ENCODE measurements at places on chromosomes 2 and 18. TPM values are rescaled to one million over a fixed set of nuclear protein-coding genes. Genes with fewer than 3 reads are reported as not detected.
A peak's percentile ranks its signal among the peaks of the same experiment; 100 is the strongest.

The GRHL1 gene
- total RNA-seq, result 4.7 TPM

The ARHGEF33 gene
- total RNA-seq, result 0.10 TPM

The PARD6G gene
- 2.3 TPM for total RNA-seq

The TMEM178A gene
- total RNA-seq, result 0.81 TPM

The GKN1 gene
- not detected for total RNA-seq

The MYO3B gene
- not detected for total RNA-seq

The UNC80 gene
- not detected for total RNA-seq

The RBMS1 gene
- 9.3 TPM for total RNA-seq

The SNRPD1 gene
- 7.0 TPM for total RNA-seq

The TXNDC2 gene
- not detected for total RNA-seq

The SDC1 gene
- total RNA-seq, result 537 TPM

The CTAGE1 gene
- not detected for total RNA-seq

The NIFK gene
- 13.2 TPM for total RNA-seq

The POTEI gene
- total RNA-seq, result not detected

DNA sequence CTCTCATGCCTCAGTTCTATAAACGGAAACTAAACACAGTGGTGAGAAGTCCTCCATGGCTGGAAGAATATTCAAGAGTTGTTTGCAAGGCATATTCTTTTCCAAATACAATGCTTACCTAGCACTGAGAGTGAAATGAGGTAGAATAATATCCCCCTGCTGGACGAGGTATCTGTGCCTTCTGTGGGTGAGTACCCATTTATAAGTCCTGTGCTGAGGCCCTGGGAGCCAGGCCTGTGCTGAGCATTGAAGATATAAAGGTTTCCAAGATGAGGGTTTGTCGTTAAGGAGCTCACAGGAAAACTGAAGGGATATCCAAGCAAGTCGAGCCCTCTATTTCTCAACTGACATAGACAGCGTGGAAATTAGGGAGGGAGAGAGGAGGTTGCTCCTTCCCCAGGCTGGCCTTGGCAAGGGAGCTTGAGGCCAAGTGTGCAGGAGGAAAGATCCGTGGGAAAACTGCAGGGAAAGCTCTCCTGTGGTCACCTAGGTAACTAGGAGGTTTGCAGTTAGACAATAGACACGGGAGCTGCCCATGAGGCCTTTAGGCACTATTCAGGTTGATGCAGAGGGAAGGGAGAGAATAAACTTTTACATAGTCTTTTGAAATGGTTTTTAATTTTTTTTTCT, 17.6 kb downstream of the PTPRM start:
- DNase-seq, result no peak

GRCh38 chr2:29022679-29023078, 41.6 kb downstream of the TOGARAM2 start:
- no peak for DNase-seq

DNA sequence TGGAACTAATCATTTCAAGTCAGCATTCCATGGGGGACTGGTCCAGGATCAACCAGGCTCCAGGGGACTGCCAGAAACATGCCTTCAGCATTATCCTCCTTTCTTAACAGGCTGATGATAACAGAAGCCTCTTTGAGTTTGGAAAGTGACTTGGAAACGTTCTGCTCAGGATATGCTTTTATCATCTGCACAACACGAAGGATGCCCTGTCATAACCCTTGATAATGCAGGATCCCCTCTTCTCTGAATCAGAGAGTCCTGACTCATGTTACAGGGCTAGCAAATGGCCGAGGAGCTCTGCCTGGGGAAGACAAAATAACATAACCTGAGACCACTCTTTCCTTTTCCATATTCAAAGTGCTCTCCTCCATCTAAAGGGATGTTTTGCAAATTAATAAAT, 6.7 kb downstream of the SCYGR3 start:
- DNase-seq, result no peak

DNA sequence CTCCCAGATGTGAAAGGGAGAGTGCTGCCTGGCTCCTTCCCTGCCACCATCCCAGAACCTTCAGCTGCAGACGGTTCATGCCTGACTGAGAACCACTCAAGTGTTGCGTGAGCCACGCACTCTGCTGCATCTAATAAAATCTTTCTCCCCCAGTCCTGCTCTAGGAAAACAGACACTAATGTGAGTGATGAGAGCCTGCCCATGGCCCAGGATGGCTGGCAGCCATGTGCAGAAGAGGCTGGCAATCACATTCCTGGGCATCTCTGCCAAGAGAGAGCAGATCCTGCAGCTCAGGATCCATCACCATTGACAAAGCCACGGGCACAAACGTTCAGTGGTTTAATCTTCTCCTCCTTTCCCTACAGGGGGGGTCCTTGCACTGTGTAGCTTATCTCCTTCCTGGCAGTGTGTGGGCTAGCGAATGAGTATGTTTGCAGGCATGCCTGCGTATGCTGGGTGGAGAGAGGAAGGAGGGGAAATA, 477.5 kb downstream of the SLC4A3 start:
- DNase-seq, result no peak

DNA sequence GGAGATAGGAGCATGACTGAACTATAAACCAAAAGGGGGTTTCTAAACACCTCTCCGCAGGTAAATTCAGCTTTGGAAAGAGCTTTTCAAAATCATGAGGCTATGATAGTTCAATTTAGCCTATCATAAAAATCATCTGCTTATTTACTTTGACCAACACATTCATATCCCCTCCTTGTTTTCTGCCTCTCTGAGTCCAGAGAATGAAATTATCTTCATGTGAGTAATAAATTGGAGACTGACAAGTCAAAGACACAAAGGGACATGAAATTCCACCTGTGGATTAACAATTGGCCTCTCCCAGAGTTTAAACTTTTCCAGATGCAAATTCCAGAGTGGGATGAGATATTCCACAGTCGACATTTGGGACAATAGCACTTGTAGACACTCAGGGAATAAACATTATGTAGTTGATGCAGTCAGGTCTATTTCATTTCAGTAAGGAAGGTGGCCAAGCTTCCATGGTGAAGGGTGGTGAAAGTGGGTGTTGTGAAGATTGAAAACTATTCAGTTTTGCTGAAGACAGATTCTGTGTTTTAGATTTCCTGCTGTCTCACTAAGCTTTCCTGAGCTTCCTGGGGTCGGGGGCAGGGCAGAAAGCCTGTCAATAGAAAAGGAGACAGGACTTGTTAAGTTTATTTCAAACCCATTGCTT, 84.7 kb downstream of the CDC42EP3 start:
- no peak for DNase-seq

- DNase-seq, result no peak
Measured at GRCh38 chr2:120488531-120488930, 142.6 kb downstream of the INHBB start.

GRCh38 chr2:141899740-141900139, 231.1 kb downstream of the LRP1B start:
- no peak for DNase-seq

- no peak for DNase-seq
Measured at GRCh38 chr2:118766871-118767270, 80.6 kb downstream of the EN1 start.

DNA sequence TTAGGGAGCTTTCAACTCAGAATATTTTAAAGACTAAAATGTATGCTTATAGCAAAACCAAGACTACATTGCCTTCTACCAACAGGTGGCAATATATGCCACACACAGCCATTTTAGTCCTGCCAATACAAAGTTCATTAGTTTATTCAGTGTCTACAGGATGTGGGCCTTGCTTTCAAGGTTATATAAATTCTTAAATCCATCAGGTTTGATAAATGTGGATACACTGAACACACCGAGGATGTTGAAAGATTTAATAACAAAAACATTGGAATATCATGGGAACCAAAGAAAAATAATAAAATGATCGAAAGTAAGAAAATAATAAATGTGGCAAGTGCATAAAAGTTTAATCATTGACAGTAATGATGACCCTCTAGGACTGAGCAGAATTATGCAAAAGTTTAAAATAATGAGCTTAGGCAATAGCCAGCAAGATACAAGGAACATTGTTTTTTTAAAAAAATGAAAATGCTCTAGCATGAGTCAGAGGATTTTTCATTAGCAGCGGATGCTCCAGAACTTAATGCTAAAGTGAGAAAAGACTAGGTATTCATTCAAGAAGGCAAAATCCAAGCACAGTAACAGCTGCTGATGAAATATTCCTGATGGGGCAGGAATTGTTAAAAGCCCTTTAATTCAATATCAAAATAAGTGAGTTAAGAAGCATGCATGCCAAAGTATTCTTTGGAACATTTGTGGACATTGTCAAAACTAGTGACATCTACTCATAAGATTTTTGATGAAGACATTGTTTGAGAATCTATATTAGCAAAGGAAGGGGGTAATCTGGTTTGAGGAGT, 14.2 kb downstream of the SCN9A start:
- DNase-seq, result no peak

- no peak for DNase-seq
Measured at GRCh38 chr2:18362696-18363095, 197.8 kb downstream of the RDH14 start.

DNA sequence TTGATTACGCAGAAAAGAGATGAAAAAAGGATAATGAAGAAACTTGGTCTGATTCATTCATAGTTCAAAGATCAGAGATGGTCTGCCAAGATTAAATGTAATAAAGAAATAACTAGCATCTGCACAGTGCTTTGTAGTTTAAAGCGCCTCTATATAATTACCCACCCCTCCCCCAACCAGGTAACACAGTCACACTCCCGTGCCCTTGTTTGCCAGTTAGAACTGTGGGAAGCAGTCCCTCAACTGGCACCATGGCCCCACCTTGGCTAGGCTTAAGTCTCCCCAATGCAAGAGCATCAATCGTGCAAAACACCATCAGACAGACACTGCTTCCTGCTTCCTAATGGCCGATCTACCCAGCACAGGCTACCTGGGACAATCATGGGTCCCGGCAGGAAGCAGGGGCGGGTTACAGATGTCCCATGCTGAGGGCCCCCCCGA, 11.6 kb downstream of the ADCY3 start:
- DNase-seq, result no peak

DNA sequence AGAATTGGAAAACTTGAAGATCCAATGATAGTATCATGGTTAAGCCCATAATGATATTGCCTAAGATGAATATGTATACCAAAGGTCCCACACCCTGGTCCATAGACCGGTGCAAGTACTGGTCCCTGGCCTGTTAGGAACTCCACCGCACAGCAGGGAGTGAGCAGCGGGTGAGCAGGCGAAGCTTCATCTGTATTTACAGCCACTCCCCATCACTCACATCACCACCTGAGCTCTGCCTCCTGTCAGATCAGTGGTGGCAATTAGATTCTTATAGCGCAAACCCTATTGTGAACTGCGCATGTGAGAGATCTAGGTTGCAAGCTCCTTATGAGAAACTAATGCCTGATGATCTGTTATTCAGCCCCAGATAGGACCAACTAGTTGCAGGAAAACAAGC, 402.4 kb downstream of the EPHA4 start:
- DNase-seq, result no peak

GRCh38 chr2:156574112-156574511, 137.9 kb downstream of the GPD2 start:
- no peak for DNase-seq

- DNase-seq, result no peak
Measured at GRCh38 chr18:44450226-44450625, 230.5 kb upstream of the SETBP1 start.

DNA sequence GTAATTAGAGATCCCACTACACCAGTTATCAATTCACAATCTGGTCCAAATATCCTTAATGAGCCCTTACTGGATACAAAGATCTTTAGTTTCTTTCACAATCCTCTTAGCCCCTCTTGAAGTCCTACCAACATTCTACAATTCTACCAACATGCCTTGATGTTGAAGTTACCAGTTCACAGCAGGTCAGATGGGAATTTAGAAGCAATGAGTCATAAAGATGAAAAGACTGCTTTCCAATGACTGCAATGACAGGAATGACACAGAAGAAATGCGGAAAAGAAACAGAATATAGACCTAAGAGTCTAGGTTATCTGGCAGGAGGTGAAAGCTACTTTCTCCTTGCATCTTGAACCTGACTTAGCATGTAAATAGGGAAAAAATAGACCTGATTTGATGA, 24.5 kb downstream of the RTTN start:
- DNase-seq, result no peak

- DNase-seq, result no peak
Measured at GRCh38 chr18:36543991-36544725, 246.6 kb downstream of the FHOD3 start.

DNA sequence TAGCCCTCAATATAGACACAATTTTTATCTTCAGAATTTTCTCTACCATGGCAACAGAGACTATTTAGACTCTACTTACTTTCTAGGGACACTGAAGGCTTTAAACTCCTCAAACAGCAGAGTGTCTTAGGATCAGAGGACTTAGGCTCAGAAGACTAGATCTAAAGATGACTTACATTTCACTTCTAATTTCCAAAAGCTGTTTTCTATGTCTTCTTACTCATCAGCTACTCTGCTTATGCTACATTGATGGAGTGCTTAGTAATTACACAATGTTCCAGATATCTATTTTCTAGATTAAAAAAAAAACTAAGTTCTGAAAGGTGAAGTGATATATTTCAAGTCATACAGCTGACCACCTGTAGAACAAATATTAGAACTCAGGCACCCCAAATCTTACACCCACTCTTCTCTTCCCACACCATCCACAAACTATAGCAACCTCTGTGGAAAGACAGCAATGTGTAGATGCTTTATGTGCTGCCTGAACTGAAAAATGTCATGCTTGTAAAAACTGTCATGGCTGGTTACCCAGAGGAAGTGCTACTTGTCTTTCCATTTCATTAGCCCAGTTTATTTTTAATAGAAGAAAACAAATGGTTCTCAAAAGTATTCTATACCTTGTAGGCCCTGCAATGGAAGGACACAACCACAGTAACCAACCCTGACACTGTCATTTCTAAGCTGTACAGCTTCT, 831.0 kb upstream of the ACVR2A start:
- no peak for DNase-seq

GRCh38 chr2:53575721-53576124, 191.9 kb upstream of the CHAC2 start:
- DNase-seq, result no peak

DNA sequence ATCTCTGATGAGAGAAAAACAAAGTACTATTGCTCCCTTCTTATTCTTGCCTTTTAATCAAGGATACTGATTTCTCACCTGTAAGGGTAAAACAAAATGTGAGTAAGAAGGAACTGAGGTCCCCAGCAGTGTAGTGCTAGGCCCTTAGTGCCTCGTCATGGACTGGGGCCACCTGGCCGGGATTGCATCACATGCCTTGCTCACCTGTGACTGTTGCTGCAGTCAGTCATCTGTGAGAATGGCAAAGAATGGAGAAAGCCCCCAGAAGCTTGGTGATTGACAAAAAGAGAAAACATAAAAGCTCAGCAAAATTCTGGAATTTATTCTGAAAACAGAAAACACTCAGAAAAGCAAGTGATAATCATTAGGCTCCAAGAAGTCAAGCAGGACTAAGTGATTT, 63.4 kb downstream of the SPATS2L start:
- DNase-seq, result peak; percentile 53
